ENCODE measurements at places on chromosomes 13 and 19.

GRCh38 chr13:110838867-110839538, 75.9 kb downstream of the ANKRD10 start:
- DNase-seq, result no peak

DNA sequence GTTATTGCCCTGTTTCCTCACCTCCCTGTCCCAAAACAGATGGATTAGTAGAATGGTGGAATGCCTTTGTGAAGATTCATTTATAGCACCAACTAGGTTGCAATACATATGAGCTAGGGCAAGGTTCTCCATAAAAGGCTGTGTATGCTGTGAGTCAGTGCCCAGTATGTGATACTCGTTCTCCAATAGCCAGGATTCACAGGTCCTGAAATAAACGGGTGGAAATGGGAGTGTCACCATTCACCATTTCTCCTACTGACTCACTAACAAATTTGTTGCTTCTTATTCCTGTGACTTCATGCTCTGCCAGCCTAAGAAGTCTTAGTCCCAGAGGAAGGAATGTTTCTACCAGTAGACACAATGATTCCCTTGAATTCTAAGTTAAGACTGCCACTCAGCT, 1745.4 kb downstream of the SLITRK1 start:
- DNase-seq, result no peak

DNA sequence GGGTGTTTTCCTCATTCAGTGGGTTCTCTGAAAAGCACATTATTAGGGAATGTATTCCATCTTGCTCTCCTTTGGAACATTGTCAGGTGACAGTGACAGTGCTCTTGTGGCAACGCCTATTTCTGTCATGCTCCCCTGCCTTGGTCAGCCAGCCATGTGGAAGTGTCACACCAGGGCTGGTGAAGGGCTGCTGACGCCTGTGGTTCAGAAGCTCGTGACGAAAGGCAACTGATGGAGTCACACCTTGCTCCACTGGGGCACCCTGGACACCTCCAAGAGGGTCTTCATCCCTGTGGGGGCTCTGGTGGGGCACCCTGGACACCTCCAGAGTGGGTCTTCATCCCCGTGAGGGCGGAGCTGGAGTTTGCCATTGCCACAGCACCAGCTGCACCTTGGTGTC, 68.9 kb upstream of the GPR183 start:
- no peak for DNase-seq

DNA sequence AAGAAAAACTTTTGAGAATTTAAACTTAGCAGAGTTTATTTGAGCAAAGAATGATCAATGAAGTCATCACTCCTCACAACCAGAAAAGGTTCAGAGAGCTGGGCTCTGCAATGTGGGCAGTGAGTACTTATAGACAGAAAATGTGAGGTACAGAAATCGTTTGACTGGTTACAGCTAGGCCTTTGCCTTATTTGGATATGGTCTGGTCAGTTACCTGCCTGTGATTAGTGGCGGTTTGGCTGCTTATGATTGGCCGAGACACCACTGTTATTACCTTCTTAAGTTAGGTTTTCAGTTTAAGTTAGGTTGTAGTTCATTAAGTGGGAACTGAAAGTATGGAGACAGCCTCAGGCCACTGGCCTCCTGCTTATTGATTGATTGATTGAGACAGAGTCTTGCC, 66.3 kb downstream of the DNAJC3 start:
- DNase-seq, result no peak

DNA sequence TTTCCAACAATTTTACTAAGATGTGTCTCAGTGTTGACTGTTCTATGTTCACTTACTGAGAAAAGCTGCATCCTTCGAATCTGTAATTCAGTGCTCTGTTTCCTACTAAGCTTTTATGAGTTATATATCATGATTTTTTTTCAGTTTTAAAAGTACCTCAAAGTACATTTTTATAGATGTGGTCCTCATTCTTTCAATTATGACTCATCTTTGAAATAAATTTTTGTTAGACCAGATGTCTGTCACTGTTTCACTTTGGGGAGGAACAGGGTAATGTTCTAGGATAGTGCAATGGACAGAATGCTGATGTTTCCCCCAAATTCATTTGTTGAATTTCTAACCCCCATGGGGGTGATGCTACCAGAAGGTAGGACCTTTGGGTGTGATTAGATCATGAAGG, 74.8 kb downstream of the NALCN start:
- DNase-seq, result no peak

DNA sequence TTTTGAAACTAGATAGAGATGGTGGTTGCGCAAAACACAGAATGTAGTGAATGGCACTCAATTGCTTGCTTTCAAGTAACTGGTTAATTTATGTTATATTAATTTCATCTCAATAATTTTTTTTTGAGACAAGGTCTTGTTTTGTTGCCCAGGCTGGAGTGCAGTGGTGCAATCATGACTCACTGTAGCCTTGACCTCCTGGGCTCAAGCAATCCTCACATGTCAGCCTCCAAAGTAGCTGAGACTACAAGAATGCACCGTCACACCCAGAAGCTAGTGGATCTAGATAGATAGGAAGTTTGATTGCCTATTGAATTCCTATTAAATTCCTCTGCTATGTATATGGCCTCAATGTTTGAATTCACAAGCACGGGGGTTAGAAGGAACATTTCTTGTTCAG, 26.4 kb upstream of the ADGRE2 start:
- no peak for DNase-seq

DNA sequence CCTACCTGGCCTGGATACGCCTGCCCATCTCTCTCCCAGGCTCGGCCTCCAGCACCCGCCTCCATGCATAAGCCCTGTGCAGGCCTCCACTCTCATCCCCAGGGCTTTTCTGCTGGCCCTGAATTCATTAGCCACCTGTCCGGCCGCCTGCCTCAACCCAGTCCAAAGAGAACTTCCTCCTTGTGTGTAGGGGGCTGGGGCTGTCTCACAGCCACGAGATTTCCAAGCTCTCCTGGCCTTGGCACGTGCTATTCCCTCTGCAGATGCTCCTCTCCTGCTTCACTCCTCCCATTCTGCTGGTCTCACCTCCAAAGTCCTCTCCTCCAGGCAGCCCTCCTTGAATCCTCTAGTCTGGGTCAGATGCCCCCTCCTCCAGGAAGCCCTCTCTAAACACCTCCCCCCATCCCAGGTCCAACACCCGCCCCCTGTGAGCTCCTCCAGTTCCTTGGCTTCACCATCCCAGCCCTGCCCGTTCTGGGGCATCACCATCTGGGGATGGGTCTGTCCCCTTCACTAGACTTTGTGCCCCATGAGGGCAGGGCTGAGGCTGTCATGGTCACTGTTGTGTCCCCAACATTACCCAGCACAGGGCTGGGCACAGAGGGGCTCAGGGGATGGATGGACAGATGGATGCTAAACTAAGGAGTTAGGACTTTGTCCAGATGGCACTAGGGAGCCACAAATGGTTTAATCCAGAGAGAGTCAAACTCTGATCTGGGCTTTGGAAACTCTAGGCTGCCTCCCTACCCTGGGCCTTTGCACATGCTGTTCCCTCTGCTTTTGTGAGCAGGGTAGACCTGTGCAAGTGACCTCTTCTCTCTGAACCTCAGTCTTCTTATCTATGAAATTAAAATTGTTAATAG, 14.8 kb downstream of the MEIS3 start:
- DNase-seq, result no peak

- no peak for DNase-seq
Measured at GRCh38 chr13:42574435-42575311, 721 bp downstream of the TNFSF11 start.

- DNase-seq, result no peak
Measured at GRCh38 chr13:113641426-113641825, 16.6 kb downstream of the ATP4B start.

GRCh38 chr13:75652726-75653125, 16.6 kb downstream of the LMO7 start:
- DNase-seq, result no peak

DNA sequence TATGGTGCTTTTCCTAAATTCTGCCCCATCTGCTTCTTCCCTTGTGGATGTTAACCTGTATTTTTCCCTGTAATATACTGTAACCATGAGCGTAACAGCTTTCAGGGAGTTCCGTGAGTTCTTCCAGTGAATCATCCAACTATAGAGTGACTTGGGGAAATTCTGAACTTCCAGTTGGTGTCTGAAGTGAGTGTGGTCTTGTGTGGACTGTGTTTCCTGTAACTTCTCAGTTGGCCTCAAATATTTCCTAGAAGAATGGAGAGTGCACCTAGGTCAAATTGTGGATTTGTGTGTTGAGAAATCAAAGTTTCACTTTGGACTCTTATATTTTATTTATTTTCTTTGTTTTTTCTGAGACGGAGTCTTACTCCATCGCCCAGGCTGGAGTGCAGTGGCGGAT, 11.0 kb upstream of the ZNF766 start:
- DNase-seq, result no peak

- no peak for DNase-seq
Measured at GRCh38 chr13:62014299-62014698, 598.6 kb upstream of the PCDH20 start.

DNA sequence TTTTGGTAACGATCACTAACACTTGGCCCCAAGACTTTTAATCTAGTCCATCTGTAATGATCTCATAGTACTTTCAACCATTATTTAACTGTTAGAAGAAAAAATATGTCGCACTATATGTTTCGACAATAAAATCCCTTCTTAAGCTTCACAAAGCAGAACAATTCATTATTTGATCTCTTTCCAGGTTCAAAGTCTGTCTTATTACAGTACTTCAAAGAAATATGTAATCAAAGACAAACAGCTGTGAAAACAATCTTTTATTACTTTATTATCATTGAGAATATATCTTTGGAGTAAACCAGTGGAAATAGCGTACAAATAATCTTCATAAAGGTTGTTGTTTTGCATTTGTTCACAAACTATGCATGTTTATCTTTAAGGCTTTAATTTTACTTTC, 93.5 kb downstream of the DACH1 start:
- no peak for DNase-seq

- no peak for DNase-seq
Measured at GRCh38 chr13:59126474-59126873, 1037.3 kb downstream of the DIAPH3 start.

DNA sequence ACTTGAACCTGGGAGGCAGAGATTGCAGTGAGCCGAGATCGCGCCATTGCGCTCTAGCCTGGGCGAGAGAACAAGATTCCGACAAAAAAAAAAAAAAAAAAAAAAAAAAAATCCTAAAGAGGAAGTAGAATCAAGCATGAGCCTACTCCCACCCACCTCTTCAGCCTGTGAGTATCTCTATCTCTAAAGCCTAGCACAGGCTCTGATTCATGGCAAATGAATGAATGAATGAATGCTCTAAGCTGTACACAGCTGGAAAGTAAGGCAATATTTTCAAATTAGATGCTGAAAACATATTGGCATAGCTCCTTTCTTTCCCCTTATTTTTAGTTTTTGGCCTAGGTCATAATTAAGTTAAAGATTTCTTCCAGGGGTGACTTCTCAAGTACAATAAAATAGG, 35.7 kb upstream of the FAM216B start:
- DNase-seq, result no peak

- no peak for DNase-seq
Measured at GRCh38 chr13:113865427-113865826, 1.6 kb upstream of the GAS6 start.

DNA sequence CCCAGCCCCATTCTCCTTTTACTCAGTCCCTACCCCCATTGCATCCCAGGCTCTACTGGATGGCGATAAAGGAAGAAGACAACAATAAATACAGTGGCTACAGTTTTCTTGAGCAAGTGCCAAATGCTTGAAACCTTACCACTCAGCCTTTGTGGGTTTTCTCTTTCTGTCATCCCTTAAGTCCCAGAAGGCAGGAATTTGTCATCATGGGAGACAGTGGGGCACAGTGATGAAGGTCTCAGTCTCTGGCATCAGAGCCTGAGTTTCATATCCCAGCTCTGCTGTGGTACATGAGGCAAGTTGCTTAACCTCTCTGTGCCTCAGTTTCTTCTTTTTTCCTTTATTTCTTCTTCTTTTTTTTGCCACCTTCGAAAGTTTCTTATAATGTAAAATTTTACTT, 5.1 kb upstream of the COMP start:
- DNase-seq, result no peak

DNA sequence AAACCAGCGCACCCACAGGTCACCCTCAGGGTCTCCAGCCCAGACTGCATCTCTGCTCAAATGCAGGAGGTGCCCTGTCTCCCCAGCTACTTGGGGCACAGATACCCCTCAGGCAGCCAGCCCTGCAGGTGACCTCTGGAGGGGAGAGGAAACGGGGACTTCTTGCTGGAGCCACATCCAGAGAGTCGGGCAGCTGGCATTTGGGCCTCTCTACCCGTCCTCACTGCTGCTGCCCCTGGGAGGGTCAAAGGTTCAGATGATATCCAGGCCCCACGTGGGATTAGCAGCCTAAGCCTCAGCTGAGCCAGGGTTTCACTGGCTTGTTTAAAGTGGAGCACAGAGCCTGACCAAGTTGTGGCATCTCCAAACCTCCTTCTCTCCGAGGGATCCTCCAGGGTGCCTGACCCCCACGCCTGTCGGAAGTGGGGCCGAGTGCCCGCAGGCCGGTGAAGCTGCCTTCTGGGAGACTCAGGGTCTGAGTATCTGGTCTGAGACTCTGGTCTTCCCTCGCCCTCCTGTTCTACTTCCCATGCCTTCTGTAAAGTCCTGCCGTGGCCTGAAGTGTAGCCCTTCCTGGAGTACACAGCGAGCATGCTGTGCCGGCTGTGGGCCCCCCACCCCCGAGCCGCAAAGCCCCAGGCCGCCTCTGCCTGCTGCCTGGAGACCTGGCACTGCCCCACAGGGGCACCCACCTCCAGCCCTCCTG, 2.1 kb downstream of the RASA3 start:
- no peak for DNase-seq

- no peak for DNase-seq
Measured at GRCh38 chr19:49861107-49861506, 6.3 kb downstream of the PNKP start.

DNA sequence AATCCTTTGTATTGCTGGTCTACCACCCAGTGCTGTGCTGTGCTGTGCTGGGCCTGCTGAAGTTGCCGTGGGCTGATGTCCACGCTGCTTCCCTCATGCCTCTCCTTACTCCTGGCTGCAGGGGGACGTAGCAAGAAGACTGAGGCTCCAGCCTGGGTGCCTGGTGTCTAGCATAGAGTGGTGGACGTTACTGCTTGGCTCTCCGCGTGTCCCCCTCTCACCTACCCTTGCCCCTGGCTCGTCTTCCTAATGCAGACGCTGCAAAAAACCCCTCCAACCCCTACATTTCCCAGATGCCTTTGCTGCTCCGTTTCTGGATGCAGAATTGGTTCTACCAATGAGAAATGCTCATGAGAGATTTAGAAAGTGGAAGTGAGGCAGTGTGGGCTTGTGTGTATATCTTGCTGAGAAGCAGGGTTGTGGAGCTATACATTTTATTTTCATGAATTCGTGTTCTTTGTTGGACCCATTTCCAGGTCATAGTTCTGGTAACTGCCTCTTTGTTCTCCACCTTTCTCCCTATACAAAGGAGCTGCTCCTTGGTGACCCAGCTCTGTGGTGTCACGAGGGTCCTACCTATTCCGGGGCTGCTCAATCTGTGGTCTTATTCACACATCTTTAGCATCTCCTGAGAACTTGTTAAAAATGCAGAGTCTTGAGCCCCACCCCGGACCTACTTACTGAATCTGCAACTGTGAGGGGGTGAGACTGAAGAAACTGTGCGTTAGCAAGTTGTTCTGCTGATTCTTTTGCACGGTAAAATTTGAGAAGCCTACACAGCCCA, 7.9 kb upstream of the DENND1C start:
- DNase-seq, result no peak

Measured in mesothelial cell of epicardium (in vitro differentiated cells).